ENCODE measurements at places on chromosomes 6 and 20.

DNA sequence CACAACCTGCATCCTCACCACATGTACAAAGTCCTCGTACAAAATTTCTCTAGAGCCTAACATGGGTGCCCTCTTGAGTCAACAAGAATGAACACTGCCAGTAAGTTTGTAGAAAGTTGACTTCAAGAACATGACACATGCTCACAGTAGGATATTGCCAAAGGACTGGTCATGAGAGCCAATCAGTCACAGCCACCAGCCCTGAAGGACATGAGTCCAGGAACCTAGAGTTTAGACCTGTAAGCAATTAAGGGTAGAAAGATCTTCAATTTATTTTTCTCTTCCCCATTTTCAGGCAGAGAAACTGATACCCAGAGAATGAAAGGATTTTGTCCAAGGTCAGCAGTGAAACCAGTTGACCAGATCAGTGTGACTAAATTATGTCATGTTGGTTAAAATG lies 96.1 kb downstream of the MAFB start:
- no peak for DNase-seq

DNA sequence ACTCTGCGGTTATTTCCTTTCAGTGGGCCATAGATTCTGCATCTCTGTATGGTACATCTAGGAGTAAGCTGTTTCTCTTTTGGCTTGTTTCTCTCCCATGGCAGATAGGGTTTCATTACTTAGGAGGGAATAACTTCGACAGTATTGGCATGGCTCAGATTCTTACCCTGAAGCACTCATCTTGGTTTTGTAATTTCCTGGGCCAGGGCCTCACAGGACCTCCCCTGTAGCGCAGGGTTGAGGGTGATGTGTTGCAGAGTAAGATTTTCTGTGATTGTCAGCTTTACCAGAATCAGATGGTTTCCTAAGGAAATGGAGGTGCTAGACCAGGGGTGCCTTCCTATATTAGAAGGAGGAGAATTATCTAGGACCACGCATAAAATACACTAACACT lies 78.3 kb downstream of the STXBP5 start:
- no peak for DNase-seq

GRCh38 chr6:118787724-118788423 lies 106.1 kb upstream of the ASF1A start:
- DNase-seq = no peak

GRCh38 chr6:31576897-31577578 lies 1.7 kb downstream of the TNF start:
- no peak for DNase-seq

DNA sequence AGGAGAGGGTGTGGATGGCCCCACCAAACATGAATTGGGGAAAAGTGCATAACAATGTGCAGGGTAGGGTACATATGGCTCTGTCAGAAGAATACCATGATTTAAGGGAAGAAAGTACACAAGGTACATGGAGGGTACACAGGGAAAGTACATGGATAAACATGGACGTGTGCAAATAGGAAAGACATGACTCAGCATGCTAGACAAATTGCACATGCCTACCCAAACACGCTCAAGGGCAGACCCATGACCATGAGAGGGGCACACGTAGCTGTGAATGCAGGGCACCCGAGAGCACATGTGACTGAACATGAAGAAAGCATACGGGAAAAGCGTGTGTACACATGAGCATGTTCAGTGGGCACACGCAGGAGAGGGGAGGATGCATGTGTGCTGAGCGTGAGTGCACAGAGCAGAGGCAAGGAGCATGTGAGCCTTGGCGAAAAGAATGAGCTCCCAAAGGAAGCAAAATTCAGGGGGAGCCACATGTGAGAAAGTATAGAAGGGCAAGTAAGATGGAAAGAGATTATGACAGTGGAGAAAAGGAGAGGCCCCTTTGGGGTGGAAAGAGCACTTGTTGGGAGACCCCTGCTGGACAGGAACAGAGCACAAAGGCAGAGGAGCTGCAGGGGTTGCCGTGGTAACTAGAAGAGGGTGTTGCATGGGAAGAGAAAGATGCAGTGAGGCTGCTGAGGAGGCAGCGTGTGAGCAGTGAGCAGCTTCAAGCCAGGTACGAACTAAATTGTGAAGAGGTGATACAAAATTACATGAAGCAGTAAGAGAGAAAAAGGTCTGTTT lies 17.8 kb downstream of the OR2H2 start:
- no peak for DNase-seq

- DNase-seq = no peak
Observed at GRCh38 chr20:57749131-57749690, 39.4 kb upstream of the PMEPA1 start.

DNA sequence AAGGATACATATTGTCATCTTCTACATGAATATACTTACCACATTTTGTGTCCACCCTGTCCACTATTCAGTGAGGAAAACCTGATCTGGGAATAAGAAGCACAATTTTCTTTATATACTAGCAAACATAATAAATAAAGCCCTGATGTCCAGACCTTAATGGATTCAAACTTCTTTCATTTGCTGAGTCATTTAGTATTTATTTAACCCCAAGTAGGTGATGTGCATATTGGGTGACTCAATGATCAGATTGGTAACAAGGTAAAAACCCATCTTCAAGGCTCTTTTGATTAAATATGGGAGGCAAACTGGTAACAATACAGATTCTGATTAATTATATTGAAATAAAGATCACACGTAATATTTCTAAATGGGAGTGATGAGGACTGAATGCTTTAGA lies 1159.8 kb upstream of the EYS start:
- no peak for DNase-seq

DNA sequence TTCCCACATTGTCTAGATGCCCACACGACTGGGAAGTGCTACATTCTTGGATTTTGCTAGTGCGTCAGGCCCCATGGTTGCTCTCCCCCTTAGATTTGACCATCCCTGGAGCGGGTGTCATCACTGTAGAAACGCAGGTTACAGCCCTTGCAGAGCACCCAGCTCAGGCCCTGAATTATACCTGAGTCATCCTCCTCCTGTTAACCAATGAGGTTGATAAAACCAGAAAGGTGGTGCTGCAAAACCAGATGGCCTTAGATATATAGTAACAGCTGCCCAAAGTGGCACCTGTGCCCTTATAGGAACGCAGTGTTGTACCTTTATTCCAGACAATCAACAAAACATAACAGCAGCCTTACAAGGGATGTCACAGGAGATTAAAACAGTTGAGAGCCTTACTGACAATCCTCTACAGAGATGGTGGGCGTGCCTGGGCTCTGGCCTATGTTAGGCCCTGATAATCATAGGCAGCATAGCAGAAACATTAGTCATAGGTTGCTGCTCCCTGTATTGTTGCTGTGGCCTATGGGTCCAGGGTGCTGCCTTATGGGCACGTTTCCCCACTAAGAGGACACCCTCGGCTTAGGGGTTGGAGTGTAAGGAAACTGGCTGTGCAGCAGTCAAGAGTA lies 33.6 kb upstream of the HSF2 start:
- no peak for DNase-seq

- no peak for DNase-seq
Observed at GRCh38 chr6:6409397-6410030, 89.1 kb upstream of the F13A1 start.

DNA sequence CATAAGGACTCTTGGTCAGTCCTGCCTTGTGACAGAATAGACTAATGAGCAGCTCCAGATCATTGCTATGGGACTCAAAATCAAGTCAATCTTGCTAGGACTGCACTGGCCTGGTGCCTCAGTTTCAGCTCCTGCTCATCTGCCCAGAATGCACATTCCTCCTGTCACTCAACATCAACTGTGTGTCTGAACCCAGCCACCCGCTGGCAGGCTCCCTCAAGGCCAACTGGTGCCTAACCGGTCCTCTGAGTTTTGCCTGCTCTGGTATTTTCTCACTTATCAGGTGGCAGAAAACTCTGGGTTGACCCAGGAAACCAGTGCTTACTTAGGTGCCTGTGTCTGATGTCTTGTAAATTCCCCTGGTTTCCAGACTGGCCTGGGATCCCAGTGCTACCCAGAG lies 297.7 kb downstream of the DHX35 start:
- DNase-seq = no peak
